ENCODE measurements at places on chromosomes 4 and X.

DNA sequence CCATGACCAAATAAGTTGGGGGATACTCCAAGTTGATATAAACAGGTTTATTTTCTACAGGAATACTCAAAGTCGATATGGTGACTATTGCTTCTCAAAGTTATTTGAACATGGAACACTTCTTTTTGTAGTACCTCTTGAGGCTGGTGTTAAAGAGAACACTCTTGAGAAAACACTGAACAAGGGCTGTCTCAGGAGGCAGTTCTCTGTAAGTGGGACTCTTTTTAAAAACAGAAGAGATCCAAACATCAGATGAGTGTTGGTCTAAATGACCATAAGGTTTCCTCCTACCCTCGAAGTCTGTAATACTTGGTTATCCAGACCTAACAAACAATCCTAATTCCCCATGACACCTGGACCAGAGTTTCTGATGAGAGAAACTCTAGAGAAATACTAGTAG lies 223.2 kb upstream of the TEX13C start:
- DNase-seq: no peak

DNA sequence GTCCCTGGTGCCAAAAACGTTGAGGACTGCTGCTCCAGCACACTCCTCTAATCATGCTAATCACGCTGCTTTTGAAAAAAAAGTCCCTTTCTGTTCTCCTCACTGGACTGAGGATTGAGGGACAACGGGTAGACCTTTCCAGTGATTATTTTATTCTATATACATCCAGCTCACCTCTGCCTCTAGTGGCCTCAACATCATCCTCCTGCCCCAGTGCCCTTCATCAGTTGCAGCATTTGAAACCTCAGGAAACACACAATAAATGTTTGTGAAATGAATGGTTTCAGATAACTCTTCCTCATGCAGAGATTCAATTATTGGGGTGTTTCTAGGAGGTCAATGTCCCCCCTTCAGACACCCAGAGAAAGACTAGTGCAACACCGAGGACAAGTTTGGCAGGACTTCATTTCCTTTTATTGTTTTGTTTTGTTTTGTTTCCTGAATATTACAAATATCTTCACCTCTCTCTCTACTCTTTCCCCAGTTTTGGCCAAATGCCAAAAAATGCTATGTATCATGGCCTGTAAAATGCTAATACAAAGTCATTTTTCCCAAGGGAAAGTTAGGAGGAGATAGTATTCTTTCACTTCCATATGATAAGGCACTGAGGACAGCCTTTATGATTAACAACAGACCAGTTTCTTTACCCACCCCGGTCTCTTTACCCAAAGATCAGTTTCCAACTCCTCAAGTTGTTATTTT lies 460.1 kb upstream of the SLIT2 start:
- no peak for DNase-seq

- DNase-seq: no peak
Measured at GRCh38 chrX:130071611-130072344, 38.5 kb downstream of the ELF4 start.

DNA sequence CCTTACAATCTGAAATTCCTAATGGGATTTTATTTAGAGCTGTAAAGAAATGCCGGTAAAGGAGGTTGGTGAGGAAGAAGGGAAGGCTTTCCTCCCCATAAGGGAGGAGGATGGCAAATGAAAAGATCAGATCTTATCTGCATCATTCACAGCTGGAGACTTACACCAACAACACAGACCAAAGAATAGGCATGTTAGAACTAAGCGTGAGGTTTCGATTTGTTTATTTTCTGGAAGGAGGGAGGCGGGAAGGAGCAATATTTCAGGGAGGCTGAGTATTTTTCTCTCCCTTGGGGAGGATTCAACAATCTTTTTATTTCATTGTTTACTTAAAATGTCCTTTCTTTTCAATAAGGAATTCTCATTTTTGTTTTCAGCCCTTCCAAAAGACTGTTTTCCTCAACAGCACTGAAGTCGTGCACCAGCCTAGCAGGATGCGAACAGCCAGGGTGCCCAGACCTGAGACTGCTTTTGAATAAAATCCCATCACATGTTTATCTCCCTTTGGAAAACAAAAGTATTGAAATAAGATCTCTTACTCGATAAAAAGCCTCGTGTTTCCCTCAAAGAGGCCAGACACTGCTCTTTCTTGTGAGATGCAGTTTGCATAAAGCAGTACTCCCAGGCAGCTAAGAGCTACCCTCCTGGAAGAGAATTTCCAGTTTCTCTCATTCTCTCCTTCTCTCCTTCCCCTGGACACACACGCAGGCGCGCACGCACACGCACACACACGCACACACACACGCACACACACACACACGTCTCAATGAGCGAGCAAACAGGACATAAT lies 236.1 kb downstream of the MGST2 start:
- no peak for DNase-seq
